ENCODE measurements at places on chromosomes 7 and 10.

GRCh38 chr10:11699550-11700097 is 42.6 kb upstream of the ECHDC3 start:
- no peak for DNase-seq
- H3K4me1 ChIP-seq = no peaks in the 10 kb centered on the region
- no peak overlapping the region for H3K27ac ChIP-seq
- no peak overlapping the region for H3K4me3 ChIP-seq
- no peaks in the 10 kb centered on the region for H3K36me3 ChIP-seq

- H3K4me1 ChIP-seq = no peaks in the 10 kb centered on the region
- no peak for DNase-seq
- peaks cover 21% of the 10 kb centered on the region for H3K36me3 ChIP-seq
- H3K4me3 ChIP-seq = no peak overlapping the region
- no peak overlapping the region for H3K27ac ChIP-seq
Measured at GRCh38 chr7:149296368-149296767, 34.4 kb downstream of the ZNF783 start.

- H3K4me3 ChIP-seq = no peak overlapping the region
- H3K27me3 ChIP-seq = no peaks in the 10 kb centered on the region
- no peaks in the 10 kb centered on the region for H3K36me3 ChIP-seq
- no peaks in the 10 kb centered on the region for H3K4me1 ChIP-seq
Measured at GRCh38 chr10:2994221-2994961, 73.0 kb upstream of the PFKP start.

- no peaks in the 10 kb centered on the region for H3K36me3 ChIP-seq
- no peak overlapping the region for H3K27ac ChIP-seq
- no peaks in the 10 kb centered on the region for H3K27me3 ChIP-seq
- H3K4me3 ChIP-seq = no peak overlapping the region
- DNase-seq = no peak
Measured at GRCh38 chr7:128381161-128381821, 19.8 kb upstream of the PRRT4 start.

GRCh38 chr7:131098527-131098926 is 229.1 kb upstream of the MKLN1 start:
- peak overlapping the region; percentile 81 for H3K27ac ChIP-seq
- H3K4me3 ChIP-seq = peak overlapping the region; percentile 27
- no peak for DNase-seq
- H3K4me1 ChIP-seq = peaks cover 97% of the 10 kb centered on the region
- H3K27me3 ChIP-seq = no peaks in the 10 kb centered on the region

GRCh38 chr10:86753051-86753450 is 3.4 kb upstream of the BMPR1A start:
- no peak overlapping the region for H3K4me3 ChIP-seq
- H3K36me3 ChIP-seq = no peaks in the 10 kb centered on the region
- H3K4me1 ChIP-seq = peaks cover 36% of the 10 kb centered on the region

GRCh38 chr10:7107285-7107684 is 303.5 kb downstream of the SFMBT2 start:
- no peaks in the 10 kb centered on the region for H3K36me3 ChIP-seq
- no peaks in the 10 kb centered on the region for H3K27me3 ChIP-seq
- no peak overlapping the region for H3K27ac ChIP-seq
- no peak overlapping the region for H3K4me3 ChIP-seq
- no peak for DNase-seq

DNA sequence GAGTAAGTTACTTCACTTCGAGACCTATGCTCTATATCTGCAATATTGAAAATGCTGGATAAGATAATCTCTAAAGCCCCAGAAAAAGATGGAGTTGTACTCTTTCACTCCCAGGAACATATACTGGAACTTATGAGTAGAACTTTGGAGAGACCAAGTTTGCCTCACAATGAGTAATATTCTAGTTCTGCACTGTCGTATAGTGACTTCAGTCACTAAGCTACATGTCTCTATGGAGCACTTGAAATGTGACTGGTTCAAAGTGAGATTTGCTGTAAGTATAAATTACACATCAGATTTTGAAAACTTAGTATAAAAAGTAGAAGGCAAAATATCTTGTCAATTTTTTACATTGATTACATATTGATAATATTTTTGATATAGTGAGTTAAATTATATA is 116.4 kb downstream of the PTEN start:
- no peak for DNase-seq
- no peaks in the 10 kb centered on the region for H3K36me3 ChIP-seq
- no peak overlapping the region for H3K27ac ChIP-seq
- H3K4me1 ChIP-seq = no peaks in the 10 kb centered on the region
- H3K4me3 ChIP-seq = no peak overlapping the region

DNA sequence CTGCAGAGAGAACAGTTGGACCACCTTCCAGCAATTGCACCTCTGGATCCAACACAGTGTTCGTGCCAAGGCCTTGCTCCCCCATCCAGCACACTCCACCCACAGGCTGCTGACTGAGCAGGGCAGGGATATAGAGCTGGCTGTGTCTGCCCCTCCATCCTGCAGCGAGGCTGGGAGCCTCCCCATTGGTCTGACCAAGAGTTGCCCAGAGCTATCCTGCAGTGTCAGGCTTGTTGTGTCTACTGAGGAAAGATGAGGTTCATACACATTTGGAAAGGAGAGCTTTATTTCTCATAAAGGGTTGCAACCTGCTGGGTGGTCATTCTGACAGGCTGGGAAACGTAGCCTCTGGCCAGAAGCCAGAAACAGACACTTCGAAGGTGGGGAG is 27.1 kb downstream of the PRF1 start:
- H3K27me3 ChIP-seq = no peaks in the 10 kb centered on the region
- H3K27ac ChIP-seq = no peak overlapping the region
- no peak overlapping the region for H3K4me3 ChIP-seq
- H3K4me1 ChIP-seq = peaks cover 9% of the 10 kb centered on the region
- no peak for DNase-seq
- no peaks in the 10 kb centered on the region for H3K36me3 ChIP-seq

DNA sequence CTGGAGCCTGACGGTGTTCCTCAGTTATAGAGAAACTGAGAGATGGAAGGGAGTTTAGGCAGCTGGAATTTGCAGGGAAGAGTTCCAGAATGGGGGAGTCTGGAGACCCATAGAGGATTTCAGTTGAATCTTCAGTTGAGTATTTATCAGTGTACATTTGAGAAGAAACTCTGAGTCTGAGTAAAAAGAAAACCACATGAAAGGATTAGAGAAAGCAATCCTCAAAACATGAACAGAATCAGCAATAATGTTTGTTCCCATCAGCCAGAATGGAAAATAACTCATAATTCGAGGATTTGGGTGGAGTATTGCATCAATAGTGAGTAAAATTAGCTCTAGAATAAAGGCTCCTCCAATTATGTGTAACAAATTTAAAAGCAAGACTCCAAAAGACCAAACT is 130.0 kb upstream of the AHR start:
- no peaks in the 10 kb centered on the region for H3K36me3 ChIP-seq
- DNase-seq = no peak
- no peak overlapping the region for H3K27ac ChIP-seq
- no peak overlapping the region for H3K4me3 ChIP-seq
- no peaks in the 10 kb centered on the region for H3K4me1 ChIP-seq
- H3K27me3 ChIP-seq = no peaks in the 10 kb centered on the region

- H3K4me1 ChIP-seq = peaks cover 9% of the 10 kb centered on the region
- DNase-seq = no peak
- no peak overlapping the region for H3K4me3 ChIP-seq
- no peaks in the 10 kb centered on the region for H3K27me3 ChIP-seq
Measured at GRCh38 chr7:33191340-33191739, 62.0 kb downstream of the BBS9 start.

DNA sequence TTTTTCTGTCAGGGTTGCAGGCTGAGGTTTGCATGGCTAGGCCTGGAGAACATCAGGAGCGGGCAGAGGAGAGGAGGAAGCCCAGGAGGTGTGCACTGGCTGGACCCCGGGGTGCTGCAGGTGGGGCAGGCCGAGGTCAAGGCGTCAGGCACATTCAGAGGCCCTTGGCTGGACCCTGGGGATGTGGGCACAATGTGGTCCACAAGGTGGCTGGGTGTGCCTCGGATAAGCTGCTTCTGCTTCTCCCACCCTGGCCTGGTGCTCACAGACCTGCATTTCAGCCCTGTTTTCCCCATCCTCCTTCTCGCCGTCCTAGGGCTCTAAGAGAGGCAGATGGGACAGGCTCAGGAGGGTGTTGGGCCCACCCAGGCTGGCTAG is 108.2 kb downstream of the ADCY1 start:
- no peaks in the 10 kb centered on the region for H3K36me3 ChIP-seq
- H3K27ac ChIP-seq = no peak overlapping the region
- no peaks in the 10 kb centered on the region for H3K4me1 ChIP-seq
- H3K4me3 ChIP-seq = no peak overlapping the region
- DNase-seq = no peak
- no peaks in the 10 kb centered on the region for H3K27me3 ChIP-seq

- no peaks in the 10 kb centered on the region for H3K27me3 ChIP-seq
- H3K27ac ChIP-seq = no peak overlapping the region
- H3K36me3 ChIP-seq = no peaks in the 10 kb centered on the region
- no peak for DNase-seq
Measured at GRCh38 chr7:7433811-7434210, 101.9 kb downstream of the COL28A1 start.

DNA sequence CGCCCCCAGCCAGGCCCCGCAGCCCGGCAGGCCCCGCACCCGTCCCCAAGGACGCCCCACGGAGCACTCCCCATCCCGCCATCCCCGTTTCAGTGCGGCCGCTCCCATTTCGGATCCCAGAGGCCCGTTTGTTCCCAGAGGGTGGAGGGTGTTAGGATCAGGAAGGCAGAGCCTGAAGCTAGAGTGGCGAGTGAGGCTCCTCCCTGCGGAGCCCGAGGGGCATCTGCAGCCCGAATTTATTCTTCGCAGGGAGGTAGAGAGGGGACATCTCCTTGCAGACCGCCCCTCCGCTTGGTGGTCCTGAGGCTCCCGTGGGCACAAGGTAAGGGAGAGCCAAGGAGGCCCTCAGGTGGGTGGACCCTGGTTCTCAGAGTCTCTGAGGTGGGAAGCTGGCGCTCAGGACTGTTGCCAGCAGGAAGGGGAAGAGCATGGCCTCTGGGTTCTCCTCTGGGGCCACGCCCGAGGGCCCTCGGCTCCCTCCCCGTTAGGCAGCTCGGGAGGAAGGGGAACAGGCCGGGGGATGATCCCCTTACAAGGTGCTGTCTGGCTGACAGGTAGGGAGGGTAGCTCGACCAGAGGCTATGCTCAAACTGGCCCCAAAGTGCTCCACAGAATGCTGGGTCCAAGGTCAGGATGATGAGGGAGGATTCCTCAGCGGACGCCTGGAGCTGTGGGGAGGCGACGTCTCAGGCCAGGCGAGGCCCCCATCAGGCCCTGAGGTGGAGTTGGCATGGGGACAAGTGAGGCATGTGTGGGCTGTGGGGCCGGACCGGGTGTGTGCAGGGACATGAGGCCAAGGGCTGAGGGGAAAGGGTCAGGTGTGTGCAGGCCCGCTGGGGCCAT is 17.4 kb downstream of the POLL start:
- H3K27me3 ChIP-seq = peaks cover 32% of the 10 kb centered on the region
- H3K27ac ChIP-seq = no peak overlapping the region
- peak overlapping the region; percentile 63 for H3K4me3 ChIP-seq

DNA sequence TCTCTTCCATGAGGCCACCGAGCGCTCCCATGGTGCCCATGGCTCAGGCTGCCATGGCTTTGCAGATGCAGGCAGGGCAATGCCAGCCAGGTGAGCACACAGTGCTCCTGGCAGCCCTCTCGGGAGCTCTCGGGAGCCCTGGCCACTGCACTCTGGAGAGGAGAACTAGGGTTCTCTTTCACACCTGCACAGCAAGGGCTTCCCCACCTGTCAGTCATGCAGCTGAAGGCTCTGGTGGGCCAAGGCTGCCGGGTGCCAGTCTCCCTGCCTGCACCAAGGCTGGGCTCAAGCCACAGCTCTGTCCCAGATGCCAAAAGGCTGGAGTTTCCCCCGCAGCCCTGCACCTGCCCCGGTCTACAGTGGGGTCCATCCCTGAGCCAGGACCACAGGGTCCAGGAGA is 32.6 kb downstream of the NUDT1 start:
- H3K4me3 ChIP-seq = no peak overlapping the region
- no peak for DNase-seq
- no peak overlapping the region for H3K27ac ChIP-seq
- H3K4me1 ChIP-seq = no peaks in the 10 kb centered on the region
- H3K27me3 ChIP-seq = no peaks in the 10 kb centered on the region

DNA sequence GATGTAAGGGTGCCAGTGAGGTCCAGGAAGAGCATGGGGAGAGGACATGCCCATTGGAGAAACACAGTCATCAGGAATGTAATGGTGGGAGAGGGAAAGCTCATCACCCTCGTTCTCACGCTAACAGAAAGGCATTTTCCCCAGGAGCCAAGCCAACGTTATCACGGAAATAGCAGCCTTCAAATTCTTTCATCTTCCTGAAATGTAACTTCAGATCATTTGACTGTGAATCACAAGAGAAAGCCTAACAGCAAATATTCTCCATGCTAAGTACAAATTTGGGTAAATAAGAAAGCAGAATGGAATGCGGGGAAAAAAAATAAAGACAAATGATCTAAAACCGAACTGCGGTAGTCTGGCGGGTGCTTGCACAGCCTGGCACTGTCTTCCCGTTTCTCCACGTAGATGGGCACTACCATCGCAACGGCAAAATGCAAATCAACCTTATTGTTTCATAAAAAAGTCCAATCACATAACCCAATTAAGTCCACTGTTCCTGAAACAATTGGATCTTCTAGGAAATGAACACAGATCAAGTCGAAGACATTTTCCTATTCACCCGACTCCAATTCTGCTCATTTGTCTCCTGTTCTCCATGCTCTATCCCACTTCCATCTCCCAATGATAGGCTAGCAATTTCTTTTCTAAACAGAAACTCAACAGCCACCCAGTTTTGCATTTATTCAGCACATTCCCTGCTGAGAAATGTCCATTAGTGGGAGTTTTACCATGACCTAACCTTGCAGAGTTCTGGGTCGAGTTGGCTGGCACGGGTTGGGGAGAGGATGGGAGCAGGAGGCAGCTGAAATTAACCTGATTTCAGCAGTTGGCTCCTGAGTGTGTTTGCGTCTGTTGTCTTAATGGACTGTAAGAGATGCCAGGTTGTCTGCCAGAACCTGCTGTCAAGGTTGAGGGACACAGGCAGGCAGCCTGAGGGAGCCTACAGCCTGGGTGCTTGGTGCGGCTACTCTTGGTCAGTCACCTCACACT is 74.6 kb upstream of the FRMD4A start:
- H3K4me1 ChIP-seq = no peaks in the 10 kb centered on the region
- no peak overlapping the region for H3K4me3 ChIP-seq
- no peaks in the 10 kb centered on the region for H3K27me3 ChIP-seq
- no peak for DNase-seq
- no peak overlapping the region for H3K27ac ChIP-seq

DNA sequence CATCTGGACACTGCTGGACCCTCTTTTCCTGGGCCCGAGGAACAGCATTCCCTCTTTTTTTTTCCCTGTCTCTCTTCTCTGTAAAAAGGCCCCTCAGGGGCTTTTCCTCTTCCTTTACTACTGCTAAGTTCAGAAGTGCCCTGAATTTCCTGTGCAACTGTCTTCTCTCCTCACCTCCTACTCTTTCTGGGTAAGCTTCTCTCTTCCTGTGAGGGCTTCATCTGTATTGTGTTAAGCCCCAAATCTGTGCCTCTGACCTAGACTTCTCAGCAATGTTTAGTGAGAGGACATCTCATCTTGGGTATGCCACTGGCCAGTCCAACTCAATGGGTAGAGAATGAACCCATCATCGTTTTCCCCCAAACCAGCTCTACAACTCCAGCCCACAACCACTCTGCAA is 174.2 kb downstream of the PTEN start:
- no peak overlapping the region for H3K27ac ChIP-seq
- H3K4me1 ChIP-seq = peaks cover 13% of the 10 kb centered on the region
- H3K36me3 ChIP-seq = no peaks in the 10 kb centered on the region
- no peak for DNase-seq
- no peak overlapping the region for H3K4me3 ChIP-seq
- no peaks in the 10 kb centered on the region for H3K27me3 ChIP-seq

All from gastrocnemius medialis (tissue), 4 donors.